Stimulated activated CD8-positive, alpha-beta memory T cell treated with anti-CD3 and anti-CD28 coated beads, Interleukin-2, amount 100 ng/mL, for 48 hours (primary cell): ENCODE measurements at places on chromosomes 12 and 14.

GRCh38 chr12:55642267-55642666, 5.6 kb downstream of the OR10P1 start:
- DNase-seq, result no peak

GRCh38 chr12:106582641-106583230, at the start of gene RFX4:
Gene RFX4, plus strand, starts transcription at chr12:106583004. Its CDS starts 317 bp downstream, at chr12:106583321.
- no peak for DNase-seq

GRCh38 chr14:64221391-64222003, 72.7 kb downstream of the ESR2 start:
- DNase-seq, result no peak

GRCh38 chr12:106978035-106978800, 8.7 kb downstream of the MTERF2 start:
- DNase-seq, result no peak

DNA sequence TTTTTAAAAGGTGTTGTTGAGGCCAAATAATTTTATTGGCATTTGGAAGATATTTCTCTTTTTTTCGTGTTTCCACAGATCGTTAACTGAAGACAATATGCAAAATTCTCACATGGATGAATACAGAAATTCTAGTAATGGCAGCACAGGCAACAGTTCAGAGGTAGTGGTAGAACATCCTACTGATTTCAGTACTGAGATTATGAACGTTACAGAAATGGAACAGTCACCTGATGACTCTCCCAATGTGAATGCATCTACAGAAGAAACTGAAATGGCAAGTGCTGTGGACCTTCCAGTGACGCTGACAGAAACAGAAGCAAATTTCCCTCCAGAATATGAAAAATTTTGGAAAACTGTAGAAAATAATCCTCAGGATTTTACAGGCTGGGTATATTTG, 11.2 kb downstream of the PRPF39 start:
- DNase-seq, result no peak

DNA sequence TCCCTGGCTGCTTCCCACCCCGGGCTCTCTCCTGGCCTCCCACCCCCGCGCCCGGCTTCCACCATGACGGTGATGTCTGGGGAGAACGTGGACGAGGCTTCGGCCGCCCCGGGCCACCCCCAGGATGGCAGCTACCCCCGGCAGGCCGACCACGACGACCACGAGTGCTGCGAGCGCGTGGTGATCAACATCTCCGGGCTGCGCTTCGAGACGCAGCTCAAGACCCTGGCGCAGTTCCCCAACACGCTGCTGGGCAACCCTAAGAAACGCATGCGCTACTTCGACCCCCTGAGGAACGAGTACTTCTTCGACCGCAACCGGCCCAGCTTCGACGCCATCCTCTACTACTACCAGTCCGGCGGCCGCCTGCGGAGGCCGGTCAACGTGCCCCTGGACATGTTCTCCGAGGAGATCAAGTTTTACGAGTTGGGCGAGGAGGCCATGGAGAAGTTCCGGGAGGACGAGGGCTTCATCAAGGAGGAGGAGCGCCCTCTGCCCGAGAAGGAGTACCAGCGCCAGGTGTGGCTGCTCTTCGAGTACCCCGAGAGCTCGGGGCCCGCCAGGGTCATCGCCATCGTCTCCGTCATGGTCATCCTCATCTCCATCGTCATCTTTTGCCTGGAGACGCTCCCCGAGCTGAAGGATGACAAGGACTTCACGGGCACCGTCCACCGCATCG, 1.8 kb downstream of the KCNA1 start:
- DNase-seq, result no peak

- no peak for DNase-seq
Observed at GRCh38 chr12:106141452-106141851, 2.7 kb upstream of the NUAK1 start.

GRCh38 chr12:21690704-21691368, 33.2 kb upstream of the LDHB start:
- DNase-seq, result no peak

DNA sequence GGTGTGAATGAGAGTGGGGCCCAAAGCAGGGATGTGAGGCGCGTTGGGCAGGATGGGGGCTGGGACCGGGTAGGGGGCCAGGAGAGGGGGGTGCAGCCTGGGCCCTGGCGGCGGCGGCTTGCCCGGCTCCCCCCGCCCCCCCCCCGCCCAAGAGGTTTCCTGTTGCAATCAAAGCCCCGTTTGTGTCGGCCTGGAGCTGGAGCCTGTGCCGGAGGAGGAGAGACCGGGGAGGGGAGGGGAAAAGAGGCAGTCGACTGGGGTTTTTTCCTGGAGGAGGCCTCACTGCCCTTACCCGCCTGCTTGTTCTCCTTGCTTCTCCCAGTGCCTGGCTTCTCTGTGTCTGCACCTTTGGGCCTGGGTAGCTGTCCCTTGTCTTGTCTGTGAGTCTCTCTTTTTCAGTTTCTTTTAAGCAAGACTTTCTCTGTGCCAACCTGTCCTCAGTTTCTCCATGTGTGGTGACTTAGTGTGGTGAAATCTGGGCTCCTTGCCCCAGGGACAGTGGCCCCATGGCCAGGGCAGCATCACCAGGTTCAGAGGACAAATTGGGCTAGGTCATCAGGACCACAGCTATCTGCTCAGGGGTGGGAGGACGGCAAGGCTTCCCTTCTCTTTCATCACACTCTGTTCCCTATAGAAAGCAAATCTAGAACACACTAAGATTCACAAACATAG, 8.5 kb downstream of the RARG start:
- DNase-seq, result no peak

- DNase-seq, result no peak
Observed at GRCh38 chr12:114006482-114007425, 40.6 kb upstream of the RBM19 start.

- DNase-seq, result no peak
Observed at GRCh38 chr12:32486158-32486557, 86.8 kb downstream of the FGD4 start.

DNA sequence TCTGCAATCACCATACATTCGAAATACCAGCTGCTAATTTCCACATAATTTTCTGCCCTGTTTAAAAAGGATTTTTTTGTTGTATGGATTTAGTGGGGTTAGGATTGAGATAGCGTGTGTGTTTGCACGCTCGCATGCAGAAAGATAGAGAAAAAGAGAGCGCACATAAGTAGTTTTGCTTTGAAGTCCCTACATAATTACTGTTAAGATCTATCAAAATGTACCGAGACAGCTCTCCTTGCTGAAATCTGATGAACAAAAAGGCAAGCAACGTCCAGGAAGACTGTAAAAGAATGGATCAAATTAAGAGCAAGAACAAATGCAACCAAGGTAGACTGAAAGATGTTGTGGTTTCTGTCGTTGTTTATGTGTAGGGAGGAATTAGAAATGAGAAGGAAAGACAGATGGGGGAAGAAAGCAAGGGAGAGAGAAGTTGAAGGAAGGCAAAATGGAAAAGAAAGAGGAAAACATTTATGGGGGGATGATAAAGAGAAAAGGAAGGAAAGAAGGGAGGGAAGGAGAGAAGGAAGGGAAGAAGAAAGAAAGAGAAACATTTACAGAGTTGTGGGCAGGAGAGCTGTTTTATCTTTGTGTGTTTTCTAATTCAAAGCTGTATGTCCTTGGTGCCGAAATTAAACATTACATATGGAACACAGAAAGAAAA, 522.3 kb downstream of the MED13L start:
- no peak for DNase-seq

- no peak for DNase-seq
Observed at GRCh38 chr14:58901826-58902225, 264.1 kb downstream of the DACT1 start.

DNA sequence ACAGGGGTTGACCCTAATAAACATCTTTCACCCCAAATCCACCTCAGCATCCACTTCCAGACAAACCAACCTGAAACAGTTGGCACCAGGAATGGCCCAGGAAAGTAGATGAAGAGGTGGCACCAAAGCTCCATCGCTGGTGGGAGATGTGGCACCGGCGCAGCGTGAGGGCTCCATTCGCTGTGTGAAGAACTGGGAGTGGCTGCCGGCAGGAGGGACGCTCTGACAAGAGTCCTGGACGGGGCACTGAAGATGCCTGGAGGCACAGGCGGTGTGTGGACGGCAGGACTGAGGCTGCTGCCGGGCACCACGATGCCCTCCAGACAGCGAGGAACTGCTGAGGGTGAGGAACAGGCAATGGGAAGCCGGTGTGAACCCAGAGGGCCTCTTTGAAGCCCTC, 29.3 kb downstream of the DIO3 start:
- DNase-seq, result no peak

GRCh38 chr14:61488417-61489401, 167.3 kb downstream of the PRKCH start:
- DNase-seq, result no peak

DNA sequence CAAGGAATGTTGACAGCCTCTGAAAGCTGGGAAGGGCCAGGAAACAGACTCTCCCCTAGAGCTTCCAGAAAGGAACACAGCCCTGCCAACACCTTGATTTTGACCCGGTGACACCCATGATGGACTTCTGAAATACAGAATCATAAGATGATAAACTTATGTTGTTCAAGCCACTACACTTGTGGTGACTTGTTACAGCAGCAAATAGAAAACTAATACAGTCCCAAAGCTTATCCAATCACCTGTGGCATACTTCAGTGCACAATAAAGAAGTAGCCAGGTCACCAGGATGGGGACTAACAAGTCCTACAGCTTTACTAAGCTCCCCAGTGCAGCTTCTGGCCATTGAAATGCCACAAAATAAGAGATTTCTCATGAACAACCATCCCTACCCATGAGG, 5.4 kb downstream of the STON2 start:
- DNase-seq, result no peak

GRCh38 chr12:8519171-8519570, 5.9 kb downstream of the CLEC4D start:
- no peak for DNase-seq

DNA sequence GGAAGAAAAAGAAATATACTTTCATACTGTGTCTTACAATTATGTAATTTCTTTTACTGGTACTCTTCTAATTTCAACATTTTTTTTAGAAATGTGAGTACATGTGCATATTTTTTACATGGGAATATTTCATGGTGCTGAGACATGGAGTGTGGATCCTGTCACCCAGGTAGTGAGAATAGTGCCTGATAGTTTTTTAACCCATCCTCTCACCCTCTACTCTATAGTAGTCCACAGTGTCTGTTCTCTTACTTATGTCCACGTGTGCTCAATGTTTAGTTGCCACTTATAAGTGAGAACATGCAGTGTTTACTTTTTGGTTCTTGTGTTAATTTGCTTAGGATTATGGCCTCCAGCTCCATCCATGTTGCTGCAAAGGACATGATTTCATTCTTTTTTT, 548.8 kb downstream of the AACS start:
- no peak for DNase-seq

GRCh38 chr12:119440803-119441360, 106.4 kb downstream of the CCDC60 start:
- no peak for DNase-seq

GRCh38 chr14:50970886-50971781, 26.9 kb upstream of the PYGL start:
- DNase-seq, result no peak

DNA sequence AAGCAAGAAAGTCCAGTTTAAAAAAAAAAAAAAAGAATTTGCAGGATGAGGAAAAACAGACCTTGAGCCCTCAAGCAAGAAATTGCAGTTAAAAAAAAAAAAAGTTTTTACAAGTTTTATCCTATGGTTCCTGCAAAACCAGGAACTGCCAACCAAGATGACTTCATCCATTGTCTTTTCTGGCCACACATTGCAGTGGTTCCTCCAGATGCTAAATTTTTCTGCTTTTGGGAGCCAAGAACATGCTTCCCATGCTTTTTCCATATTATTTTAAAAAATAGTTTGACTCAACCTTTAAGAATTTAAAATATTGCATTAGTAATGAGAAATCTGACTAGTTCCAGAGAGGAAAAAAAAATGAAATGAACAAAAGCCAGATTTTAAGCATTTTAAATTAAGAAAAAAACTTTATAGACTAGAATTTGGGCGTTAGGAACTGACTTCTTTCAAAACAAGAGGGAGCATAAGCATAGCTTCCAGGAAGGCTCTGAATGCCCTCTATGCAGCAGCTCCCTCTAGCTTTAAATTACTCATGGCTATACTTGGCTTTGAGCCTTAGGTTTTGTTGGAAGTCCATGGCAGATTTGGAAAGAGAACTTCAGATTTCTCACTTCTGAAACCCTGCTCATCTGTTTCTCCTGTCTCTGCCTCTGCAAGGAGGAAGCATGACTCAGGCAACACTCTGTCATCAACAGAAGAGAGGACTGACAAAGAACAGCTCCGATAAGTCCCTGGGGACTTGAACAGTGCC, 124.5 kb downstream of the GPR65 start:
- no peak for DNase-seq

DNA sequence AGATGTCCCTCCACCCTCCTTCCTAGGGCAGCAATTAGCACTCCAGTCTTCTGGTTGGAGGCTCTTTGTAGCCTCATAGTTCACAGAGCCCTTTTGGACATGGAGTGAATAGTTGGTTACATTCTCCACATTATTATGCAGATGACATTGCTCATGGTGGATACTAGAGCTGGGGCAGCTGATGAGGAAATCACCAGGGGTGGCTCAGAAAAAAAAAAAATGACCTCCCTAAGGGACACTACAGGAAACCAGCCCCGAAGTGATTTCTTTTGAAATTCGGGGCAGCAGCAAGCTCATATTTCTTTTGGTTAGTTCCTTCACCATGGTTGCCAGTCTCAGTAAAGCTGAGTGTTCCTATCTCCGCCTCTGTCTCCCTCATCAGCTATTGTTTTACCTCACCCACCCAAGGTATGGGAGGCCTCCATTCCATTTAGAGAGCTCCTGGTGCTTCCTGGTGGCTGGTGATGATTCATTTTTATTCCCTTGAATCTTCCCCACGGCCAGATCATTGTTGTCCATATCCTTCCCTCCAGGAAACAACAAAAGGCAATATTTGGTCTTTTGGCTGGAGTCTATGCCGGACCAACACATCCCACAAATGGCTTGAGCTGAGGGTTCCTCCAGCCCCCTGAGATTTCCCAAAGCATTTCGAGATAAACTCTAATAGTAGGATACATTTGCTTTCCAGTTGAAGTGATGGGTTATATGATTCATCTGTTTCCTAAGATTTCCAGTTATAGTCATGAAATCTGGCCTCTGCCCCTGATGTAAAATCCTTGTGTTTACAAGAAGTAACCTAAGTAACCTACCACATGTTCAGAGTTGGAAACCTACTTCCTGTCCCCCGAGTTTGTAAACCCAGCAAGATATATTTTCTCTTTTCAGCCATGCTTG, 56.2 kb upstream of the NID2 start:
- DNase-seq, result no peak

GRCh38 chr12:26112703-26113147, 12.1 kb downstream of the BHLHE41 start:
- DNase-seq, result no peak

GRCh38 chr12:6266541-6266966, 43.9 kb upstream of the PLEKHG6 start:
- no peak for DNase-seq

- no peak for DNase-seq
Observed at GRCh38 chr14:73637830-73638229, 7.0 kb upstream of the DNAL1 start.

- no peak for DNase-seq
Observed at GRCh38 chr14:79016828-79017505, 846.8 kb downstream of the NRXN3 start.
